GOT3 (cell line): ENCODE measurements at places on chromosomes 13 and 19.

GRCh38 chr13:31209172-31209840 lies 9.5 kb downstream of the B3GLCT start:
- DNase-seq, result no peak

- DNase-seq, result no peak
Observed at GRCh38 chr19:46713781-46714443, 3.0 kb downstream of the PRKD2 start.

GRCh38 chr13:104571161-104571892 lies 1505.1 kb upstream of the SLC10A2 start:
- DNase-seq, result no peak

- no peak for DNase-seq
Observed at GRCh38 chr19:55228015-55228391, 560 bp downstream of the TMEM86B start.

DNA sequence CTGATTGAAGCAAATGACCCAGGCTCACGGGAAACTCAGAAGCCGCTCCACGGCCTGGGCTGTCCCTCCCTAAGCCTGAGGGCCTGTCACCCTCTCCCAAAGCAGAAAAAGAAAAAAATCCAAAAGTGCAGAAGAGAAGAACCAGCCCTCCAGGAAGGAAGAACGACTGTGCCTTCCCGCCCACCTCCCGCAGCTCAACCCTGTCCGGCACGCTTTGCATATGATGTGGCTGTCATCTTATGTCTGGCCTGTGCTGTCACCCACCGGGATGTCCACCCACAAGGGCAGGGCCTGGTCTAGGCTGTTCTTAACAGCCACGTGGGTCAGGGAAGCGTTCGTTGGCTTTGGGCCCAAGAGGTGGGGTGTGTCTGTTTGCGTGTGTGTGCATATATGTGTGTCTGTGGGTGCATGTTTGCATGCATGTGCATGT lies 13.7 kb downstream of the ZBTB7A start:
- no peak for DNase-seq
